ENCODE measurements at places on chromosomes 3 and 15. TPM values are rescaled to one million over a fixed set of nuclear protein-coding genes. Genes with fewer than 3 reads are reported as not detected.

DNA sequence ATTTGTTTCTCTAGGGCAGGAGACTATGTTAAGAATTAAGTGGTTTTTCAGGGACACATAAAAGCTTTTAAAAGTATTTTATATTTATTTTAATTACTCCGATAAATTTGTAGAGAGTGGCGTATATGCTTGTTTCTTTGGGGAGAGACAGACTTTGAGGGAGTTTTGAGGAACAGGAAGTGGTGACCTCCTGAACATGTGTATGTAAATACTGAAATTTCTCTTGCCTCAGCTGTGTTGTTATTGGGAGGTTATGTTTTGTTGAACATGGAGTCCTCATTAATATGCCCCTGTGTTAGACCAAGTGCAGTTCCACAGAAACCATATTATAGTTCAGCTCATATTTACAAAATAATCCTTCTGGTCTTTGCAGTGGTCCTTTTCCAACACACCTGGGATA is 41.8 kb upstream of the UTS2B start:
- no peaks in the 10 kb centered on the region for H3K27me3 ChIP-seq
- H3K27ac ChIP-seq, result no peak overlapping the region
- H3K4me1 ChIP-seq, result no peaks in the 10 kb centered on the region
- H3K36me3 ChIP-seq, result no peaks in the 10 kb centered on the region

DNA sequence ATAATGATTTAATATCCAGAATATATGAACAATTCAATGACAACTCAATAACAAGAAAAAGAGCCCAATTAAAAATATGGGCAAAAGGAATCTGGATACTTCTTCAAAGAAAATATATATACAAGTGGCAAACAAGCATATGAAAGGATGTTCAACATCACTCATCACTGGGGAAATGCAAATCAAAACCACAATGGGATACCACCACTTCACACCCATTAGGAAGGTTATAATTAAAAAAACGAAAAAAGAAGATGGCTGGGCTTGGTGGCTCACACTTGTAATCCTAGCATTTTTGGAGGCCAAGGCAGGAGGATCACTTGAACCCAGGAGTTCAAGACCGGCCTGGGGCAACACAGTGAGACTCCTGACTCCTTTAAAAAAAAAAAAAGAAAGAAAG is 4.1 kb downstream of the CCDC12 start:
- peaks cover 79% of the 10 kb centered on the region for H3K4me1 ChIP-seq
- H3K4me3 ChIP-seq, result no peak overlapping the region
- no peaks in the 10 kb centered on the region for H3K36me3 ChIP-seq
- H3K27ac ChIP-seq, result no peak overlapping the region
- H3K27me3 ChIP-seq, result no peaks in the 10 kb centered on the region
- no peak for DNase-seq

GRCh38 chr15:41965441-41966413 is 6.6 kb downstream of the EHD4 start:
- H3K36me3 ChIP-seq, result no peaks in the 10 kb centered on the region
- H3K4me1 ChIP-seq, result peaks cover 19% of the 10 kb centered on the region
- DNase-seq, result no peak
- H3K27me3 ChIP-seq, result no peaks in the 10 kb centered on the region
- H3K27ac ChIP-seq, result no peak overlapping the region

GRCh38 chr15:94972314-94972713 is 741.0 kb downstream of the MCTP2 start:
- H3K27ac ChIP-seq, result no peak overlapping the region
- H3K36me3 ChIP-seq, result no peaks in the 10 kb centered on the region
- no peaks in the 10 kb centered on the region for H3K4me1 ChIP-seq
- H3K27me3 ChIP-seq, result no peaks in the 10 kb centered on the region
- DNase-seq, result no peak

- H3K4me1 ChIP-seq, result no peaks in the 10 kb centered on the region
- no peak for DNase-seq
- H3K27me3 ChIP-seq, result no peaks in the 10 kb centered on the region
- no peak overlapping the region for H3K4me3 ChIP-seq
- no peaks in the 10 kb centered on the region for H3K36me3 ChIP-seq
Measured at GRCh38 chr3:72722930-72723726, 125.1 kb downstream of the SHQ1 start.

DNA sequence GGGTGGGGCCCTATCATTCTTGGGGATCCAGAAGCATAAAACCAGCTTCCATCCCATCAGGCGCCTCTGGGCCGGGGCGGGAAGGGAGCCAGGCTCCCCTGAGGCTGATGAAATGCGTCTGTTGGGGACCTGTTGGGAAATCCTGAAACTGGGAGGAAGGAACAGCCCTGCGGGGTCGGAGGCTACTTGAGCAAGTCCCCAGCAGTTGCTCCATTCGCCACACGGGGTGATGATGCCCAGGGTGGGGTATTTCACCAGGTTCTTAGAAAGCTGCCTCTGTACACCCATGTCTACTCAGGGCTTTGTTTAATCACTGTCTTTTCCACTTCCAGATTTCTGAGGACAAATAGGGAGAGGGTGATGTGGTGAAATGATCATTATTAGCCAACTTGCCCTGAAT is 25.4 kb upstream of the TSEN2 start:
- no peak for DNase-seq
- no peak overlapping the region for H3K27ac ChIP-seq
- no peaks in the 10 kb centered on the region for H3K27me3 ChIP-seq
- peaks cover 9% of the 10 kb centered on the region for H3K4me1 ChIP-seq

DNA sequence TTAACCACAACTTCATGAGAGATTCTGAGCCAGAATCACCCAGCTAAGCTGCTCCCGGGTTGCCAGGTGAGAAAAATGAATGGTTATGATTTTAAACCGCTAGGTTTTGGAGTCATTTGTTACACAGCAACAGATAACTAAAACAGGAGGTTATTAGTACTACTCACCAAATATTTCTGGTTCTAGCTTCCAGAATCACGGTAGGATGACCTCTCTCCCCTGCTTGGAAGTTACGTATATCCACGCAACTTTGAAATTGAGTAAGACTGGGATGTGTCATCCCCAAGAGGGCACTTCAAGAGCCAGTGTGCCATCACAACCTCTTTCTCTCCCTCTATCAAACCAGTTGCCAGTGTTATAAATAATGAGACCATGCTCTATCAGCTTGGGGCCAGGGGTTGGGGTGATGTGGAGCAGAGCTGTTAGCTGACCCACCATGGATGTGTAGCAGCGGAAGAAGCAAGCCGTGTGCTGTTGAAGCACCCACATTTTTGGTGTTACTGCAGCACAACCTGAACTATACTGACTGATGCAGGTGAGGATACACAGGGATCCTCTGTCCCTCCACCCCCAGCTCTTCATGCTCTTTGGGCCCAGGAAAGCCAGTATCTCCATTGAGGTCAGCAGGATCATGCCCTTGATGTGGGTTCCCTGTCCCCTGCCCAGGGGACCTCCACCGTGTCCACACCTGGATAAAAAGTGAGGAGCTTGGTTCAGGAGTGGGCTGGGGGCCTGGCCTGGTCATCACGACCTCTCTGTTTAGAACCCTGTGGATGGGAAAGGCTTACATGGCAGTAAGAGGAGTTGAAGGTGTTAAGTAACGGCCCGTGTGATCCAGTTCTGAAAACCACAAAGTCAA is 19.4 kb upstream of the ALDH1A3 start:
- no peak overlapping the region for H3K4me3 ChIP-seq
- no peak overlapping the region for H3K27ac ChIP-seq
- no peak for DNase-seq
- H3K4me1 ChIP-seq, result no peaks in the 10 kb centered on the region
- H3K36me3 ChIP-seq, result no peaks in the 10 kb centered on the region

GRCh38 chr15:87498560-87498959 is 758.0 kb downstream of the NTRK3 start:
- no peak overlapping the region for H3K4me3 ChIP-seq
- no peaks in the 10 kb centered on the region for H3K36me3 ChIP-seq
- DNase-seq, result no peak
- no peaks in the 10 kb centered on the region for H3K4me1 ChIP-seq

DNA sequence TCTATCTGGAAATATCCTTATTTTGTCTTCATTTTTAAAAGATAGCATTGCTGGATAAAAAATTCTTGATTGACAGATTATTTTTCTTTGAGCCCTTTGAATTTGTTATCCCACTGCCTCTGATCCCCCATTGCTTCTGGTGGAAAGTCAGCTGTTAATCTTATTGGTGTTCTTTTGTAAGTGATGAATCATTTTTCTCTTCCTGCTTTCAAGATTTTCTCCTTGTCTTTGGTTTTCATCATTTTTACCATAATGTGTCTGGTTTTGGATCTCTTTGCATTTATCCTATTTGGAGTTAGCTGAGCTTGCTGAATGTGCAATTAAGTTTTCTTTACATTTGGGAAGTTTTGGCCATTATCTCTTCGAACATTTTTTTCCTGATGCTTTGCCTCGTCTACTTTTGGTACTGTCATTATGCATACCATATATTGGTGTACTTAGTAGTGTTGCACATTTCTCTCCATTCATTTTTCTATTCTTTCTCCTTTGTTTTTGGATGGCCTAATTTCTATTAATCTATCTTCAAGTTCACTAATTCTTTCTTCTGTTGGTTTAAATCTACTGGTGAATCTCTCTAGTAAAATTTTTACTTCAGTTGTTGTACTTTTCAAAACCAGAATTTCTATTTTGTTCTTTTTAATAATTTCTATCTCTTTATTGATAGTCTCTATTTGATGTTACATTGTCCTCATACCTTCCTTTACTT is 440.0 kb upstream of the PROK2 start:
- H3K4me1 ChIP-seq, result no peaks in the 10 kb centered on the region
- no peak for DNase-seq
- no peaks in the 10 kb centered on the region for H3K36me3 ChIP-seq
- H3K27me3 ChIP-seq, result no peaks in the 10 kb centered on the region

- H3K27ac ChIP-seq, result no peak overlapping the region
- H3K36me3 ChIP-seq, result no peaks in the 10 kb centered on the region
- H3K27me3 ChIP-seq, result no peaks in the 10 kb centered on the region
- no peaks in the 10 kb centered on the region for H3K4me1 ChIP-seq
- no peak for DNase-seq
Measured at GRCh38 chr3:194905696-194906095, 220.0 kb downstream of the FAM43A start.

- H3K36me3 ChIP-seq, result no peaks in the 10 kb centered on the region
- no peaks in the 10 kb centered on the region for H3K27me3 ChIP-seq
- no peaks in the 10 kb centered on the region for H3K4me1 ChIP-seq
- H3K27ac ChIP-seq, result no peak overlapping the region
Measured at GRCh38 chr3:124960105-124960504, 25.6 kb upstream of the MUC13 start.

- H3K4me3 ChIP-seq, result no peak overlapping the region
- H3K27me3 ChIP-seq, result no peaks in the 10 kb centered on the region
- H3K4me1 ChIP-seq, result no peaks in the 10 kb centered on the region
- no peak overlapping the region for H3K27ac ChIP-seq
- no peaks in the 10 kb centered on the region for H3K36me3 ChIP-seq
Measured at GRCh38 chr15:69834267-69834666, 263.4 kb downstream of the TLE3 start.

GRCh38 chr3:136070334-136070733 is 104.8 kb downstream of the PPP2R3A start:
- no peaks in the 10 kb centered on the region for H3K4me1 ChIP-seq
- no peak overlapping the region for H3K4me3 ChIP-seq
- H3K27me3 ChIP-seq, result no peaks in the 10 kb centered on the region
- no peak for DNase-seq

- no peaks in the 10 kb centered on the region for H3K27me3 ChIP-seq
- DNase-seq, result no peak
- no peak overlapping the region for H3K27ac ChIP-seq
- H3K36me3 ChIP-seq, result no peaks in the 10 kb centered on the region
- peaks cover 19% of the 10 kb centered on the region for H3K4me1 ChIP-seq
- H3K4me3 ChIP-seq, result no peak overlapping the region
Measured at GRCh38 chr3:9846931-9847488, 3.2 kb upstream of the RPUSD3 start.

DNA sequence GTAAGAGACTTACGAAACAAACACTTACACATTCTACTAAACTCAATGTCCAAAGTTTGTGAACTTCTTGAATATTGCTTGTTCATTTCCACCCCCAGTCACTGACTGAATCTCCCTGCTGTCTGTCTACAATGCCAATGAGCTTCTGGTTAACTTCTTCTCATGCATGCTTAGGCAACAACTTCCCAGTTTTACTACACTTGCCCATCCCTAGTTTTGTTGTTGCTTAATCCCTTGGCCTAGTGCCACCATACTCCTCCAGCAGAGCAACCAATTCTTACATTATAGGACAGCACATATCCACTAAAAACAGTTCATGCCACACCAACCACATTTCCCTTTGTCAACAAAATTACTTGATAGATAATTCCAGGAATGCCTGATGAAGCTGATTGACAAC is 40.9 kb upstream of the CCR2 start:
- no peak overlapping the region for H3K4me3 ChIP-seq
- H3K4me1 ChIP-seq, result no peaks in the 10 kb centered on the region
- H3K27ac ChIP-seq, result no peak overlapping the region
- H3K36me3 ChIP-seq, result no peaks in the 10 kb centered on the region

DNA sequence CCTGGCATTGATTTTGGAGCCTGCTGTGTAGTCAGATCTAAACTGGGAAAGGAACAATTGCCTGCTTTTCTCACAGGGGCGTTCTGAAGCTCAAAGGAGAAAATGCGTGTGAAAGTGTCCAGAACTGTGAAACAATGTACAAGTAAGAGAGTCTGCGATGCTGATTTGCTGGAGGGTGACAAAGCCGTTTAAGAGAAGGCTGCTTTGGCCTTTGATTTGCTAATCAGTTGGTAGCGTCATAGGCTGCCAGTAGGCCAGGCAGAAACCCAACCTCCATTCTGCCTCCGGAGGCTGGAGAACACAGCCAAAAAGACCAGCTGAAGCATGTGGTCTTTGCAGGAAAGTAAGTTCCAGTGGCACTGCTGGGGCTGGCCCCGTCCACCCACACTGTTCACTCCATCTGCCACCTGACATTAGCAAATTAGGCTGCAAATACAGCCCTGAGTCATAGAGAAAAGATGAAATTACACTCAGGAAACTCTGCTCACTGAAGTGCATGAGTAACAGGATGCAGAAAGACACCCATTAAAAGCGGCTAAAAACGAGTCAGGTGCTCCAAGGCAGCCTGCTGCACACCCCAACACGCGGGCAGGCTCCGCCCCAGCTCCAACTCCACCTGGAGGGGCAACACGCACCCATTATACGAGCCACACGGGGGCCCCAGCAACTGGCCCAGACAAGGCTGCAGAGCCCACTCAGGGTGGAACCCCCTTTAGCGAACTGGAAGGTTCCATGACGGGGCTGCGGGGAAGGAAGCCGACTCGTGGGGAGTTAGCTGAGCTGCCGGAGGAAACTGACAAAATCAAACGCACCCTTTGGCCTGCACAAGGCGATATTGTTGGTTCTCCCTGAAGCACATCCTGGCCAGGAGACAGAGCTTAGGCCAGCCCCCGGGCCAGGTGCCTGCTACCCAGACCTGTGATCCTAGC is 31.6 kb downstream of the ZDHHC19 start:
- DNase-seq, result peak; percentile 89
- no peaks in the 10 kb centered on the region for H3K27me3 ChIP-seq
- H3K27ac ChIP-seq, result peak overlapping the region; percentile 75
- no peaks in the 10 kb centered on the region for H3K36me3 ChIP-seq
- H3K4me1 ChIP-seq, result peaks cover 49% of the 10 kb centered on the region

GOLGA6B gene
- not detected for polyA plus RNA-seq

THPO gene
- not detected for polyA plus RNA-seq

ABCC5 gene
- polyA plus RNA-seq, result 9.5 TPM

MME gene
- 1.4 TPM for polyA plus RNA-seq

IL12A gene
- polyA plus RNA-seq, result 0.79 TPM

ARGFX gene
- polyA plus RNA-seq, result not detected

Data from CD8-positive, alpha-beta memory T cell (primary cell).